ENCODE measurements at places on chromosomes 3 and 15.
A peak's percentile ranks its signal among the peaks of the same experiment; 100 is the strongest.

DNA sequence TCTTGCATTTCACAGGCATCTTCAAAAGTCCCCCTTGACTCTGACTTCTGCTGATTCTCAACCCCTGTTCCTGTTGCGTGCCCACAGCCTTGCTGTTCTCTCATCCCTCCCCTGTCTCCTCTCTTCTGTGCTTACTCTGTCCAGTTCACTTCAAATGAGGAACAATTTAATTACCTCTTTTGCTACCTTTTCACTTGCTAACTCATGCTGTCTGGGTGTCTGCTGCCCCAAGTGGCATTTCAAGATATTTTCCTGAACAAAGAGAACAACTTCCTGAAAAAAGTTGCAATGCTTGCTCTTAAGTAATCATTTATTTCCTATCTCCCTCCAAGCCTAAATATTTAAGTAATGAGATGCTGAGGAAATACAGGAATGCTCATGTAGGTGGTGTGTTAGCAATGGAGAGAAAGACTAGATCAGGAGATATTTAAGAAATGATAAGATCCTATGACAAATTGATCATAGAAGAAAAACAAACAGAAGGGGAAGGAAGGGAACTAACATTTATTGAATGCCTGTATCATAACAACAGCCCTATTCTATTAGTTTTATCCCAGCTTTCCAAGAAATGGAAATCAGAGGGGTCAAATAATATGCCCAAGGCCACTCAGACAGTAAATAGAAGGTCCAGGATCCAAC is 42.2 kb downstream of the SV2B start:
- DNase-seq, result peak; percentile 78

DNA sequence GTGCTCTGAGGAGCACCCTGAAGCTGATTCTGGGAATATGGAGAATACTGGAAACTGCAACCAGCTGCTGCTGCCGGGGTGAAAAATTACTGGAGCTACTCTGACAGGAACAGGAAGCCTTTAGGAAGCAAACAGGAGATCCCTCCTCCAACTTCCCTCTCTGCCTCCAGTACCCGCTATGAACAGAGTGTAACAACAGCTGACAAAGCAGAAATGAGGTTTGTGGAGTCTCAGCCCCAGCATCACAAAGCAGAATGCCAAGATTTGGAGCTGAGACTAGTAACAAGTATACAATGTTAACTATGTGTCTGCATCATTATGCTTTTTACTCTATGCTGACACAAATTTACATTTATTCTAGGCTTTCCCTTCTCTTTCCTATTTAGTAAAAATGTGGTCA is 22.7 kb upstream of the PIAS1 start:
- peak; percentile 12 for DNase-seq

DNA sequence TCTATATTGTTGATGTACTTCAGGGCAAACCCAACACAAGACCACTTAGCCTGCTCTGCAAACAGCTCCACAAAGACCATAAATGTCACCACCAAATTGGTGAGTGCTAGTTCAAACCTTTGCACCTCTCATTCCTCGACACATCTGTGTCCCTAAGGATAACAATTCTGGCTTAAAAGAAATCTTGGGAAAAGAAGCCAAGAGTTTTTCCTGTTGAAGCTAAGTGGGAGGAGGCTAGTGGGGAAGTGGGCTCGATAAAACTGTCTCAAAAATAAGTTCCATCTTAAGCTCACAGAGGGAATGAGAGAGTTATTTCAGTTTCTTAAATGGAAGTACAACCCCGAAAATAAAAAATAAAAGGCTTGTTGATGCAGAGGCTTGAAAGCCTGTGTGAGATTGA is 40.4 kb upstream of the PRICKLE2 start:
- DNase-seq, result no peak

- DNase-seq, result no peak
These were observed 531.9 kb downstream of the AGBL1 start for GRCh38 chr15:86611417-86612040.

- no peak for DNase-seq
These were observed 413.7 kb downstream of the PDCD6IP start for GRCh38 chr3:34212175-34212574.

DNA sequence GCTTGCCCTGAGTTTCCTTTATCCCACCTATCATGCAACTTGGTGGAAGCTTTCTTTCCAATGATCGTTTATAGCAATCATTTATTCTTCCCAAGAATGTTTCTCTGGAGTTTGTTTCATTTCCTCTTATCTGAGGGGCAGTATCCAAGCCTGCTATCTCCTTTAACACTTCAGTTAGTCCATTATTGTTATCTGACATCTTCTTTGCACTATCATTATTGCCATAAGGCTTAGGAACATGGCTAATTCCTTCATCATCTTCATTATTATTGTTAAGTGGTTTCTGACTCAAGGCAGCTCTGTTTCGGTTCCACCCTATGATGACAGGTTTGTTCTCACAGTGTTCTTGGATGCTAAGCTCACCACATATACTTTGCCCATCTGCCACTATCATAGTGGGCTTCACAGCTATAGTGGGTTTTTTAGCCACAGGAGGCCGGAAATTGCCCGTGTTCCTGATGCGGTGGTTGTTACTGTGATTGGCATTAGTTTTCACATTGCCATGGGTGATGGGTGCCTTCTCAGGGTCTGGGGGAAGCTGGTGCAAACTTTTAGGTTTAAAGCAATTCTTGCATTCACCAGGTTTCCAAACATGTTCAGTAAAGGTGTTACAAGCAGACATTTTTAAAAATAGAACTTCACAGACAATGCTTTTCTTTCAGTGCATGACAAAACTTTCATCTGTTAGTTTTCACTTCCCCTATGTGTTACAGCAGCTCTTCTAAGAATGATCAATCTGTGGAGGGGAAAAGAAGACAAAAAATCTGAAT is 110.6 kb upstream of the TSPAN3 start:
- no peak for DNase-seq

DNA sequence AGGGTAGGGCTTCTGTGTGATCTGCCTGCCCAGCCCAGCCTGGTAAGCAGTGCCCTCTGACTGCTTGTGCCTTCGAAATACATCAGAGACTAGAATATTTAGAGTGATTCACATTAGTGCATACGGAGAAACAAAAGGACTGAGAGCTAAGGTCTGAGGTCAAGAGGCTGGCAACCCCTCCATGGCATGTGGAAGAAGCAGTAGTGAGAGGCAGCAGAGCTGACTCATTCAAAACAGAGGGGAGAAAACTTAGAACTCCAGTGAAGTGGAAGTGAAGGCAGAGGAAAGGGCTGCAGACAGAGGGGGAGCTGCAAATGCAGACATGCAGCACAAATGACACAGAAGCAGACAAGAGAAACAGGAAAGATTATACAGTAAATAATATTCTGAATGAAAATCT is 61.6 kb downstream of the ULK4 start:
- peak; percentile 16 for DNase-seq

DNA sequence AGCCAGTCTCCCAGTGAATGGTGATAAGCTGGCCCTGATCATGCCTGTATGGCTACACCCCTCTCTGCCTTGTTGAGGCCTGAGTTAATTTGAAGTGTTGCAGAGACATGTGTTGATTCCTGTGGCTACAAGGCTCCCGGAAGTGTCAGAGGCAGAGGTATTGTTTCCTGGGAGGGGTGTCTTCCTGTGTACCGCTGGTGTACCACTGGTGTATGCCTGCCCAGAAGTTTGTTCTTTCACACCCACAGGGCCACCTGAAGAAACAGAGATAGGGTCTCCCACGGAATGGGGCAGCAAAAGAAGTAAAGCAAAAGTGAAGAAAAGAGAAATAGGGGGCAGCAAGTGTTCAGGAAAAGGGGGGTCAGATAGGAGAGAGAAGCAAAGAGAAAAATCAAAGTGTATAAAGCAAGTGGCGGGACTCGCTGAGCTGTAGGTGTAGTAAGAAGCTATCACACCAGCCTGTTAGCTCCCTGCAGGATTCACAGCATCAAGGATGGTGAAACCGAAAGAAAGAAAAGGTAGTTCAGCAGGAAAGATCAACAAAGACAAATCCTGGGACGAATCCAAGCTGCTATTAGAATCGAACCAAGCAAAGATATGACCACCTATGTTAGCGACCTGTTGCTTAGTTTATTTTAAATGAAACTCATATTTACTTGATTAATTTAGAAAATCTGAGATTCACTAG is 36.6 kb upstream of the CD47 start:
- DNase-seq, result no peak

DNA sequence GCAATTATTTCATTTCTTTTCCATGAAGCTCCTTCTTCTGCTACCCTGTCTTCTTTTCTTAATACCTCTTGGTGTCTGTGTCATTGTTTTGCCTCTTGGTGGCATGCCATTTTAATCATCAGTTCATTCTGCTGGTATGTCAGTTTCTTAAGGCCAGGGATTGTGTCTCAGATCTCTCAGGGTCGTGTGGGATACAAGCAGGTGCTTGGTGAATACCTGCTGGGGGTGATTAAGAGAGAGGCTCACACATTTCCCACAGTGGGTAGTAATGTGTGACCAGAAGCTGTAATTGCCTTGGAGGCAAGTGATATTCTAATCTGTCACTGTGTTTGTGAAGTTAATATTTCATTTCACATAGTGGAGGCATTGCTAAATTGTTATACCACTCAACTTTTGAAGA is 361.4 kb upstream of the TRIM42 start:
- DNase-seq, result no peak

- peak; percentile 16 for DNase-seq
These were observed 7.3 kb downstream of the RFT1 start for GRCh38 chr3:53122933-53123305.

DNA sequence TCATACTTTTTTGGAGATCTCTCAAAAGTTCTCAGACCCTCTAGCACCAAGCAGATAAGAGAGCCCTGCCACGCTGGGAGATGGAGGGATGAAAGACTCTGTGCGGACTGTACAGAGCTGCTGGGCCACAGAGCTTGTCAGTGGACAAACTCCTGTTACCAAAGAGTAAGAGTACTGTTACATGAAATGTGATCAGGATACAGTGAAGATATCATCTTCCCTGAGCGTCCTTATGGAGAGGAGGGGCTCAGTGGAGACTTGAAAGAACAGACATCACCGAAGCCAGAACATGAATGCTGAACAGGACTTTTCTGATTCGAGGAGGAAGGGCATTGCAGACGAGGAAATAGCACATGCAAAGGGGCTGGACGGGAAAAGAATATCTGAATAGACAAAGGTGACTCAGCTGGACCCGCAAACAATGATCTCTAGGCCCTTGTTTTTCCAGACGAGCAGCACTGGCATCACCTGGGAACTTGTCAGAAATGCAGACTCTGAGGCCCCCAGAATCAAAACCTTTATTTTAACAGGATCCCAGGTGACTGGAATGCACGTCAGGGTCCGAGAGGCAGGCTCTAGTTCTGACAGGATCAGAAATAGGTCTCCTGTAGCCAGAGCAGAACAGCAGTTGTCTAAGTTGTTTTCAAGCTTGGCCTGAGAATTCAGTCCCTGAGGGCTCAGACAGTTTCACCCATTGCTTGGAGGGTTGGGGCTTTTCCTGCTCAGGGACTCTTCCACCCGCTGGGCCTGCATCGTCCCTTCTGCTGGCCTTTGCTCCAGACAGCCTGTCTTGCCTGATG is 277.9 kb downstream of the RPLP1 start:
- DNase-seq, result no peak

DNA sequence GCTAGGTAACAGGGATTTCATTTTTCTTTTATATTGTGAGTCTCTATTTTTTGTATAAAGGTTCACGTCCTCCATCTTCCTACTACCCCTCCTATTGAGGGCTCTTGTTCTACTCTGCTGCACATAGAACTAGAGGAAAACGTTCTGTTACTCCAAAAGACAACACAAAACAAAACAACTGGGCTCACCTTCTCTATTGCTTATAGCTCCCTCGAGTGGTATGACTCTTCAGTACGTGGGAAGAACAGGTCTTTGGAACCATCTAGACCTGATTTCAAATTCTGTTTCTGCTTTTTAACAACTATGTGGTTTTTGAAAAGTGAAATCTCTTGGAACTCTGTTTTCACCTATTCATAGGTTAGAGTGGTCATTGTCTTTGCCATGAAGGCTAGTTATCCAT is 515.3 kb downstream of the SOX2 start:
- no peak for DNase-seq

GRCh38 chr15:29864501-29864900 is 42.2 kb upstream of the TJP1 start:
- no peak for DNase-seq

DNA sequence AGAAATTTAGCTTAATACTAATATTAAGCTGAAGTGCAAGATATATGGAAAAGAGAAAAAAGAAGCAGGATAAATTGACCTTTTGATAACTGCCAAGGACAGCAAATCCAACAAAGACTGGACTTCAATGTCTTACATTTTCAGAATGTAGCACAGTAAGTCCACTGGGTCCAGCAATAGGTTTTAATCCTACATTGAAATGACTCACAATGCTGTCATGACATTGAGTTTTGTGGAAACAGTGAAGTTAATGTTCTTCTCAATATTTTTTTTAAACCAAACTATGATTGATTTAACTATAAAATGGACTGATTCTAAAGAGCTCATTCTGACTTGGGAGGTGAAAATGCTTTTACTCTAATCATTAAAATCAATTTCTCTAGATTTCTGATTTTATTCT is 166.6 kb upstream of the ZNF717 start:
- DNase-seq, result no peak

DNA sequence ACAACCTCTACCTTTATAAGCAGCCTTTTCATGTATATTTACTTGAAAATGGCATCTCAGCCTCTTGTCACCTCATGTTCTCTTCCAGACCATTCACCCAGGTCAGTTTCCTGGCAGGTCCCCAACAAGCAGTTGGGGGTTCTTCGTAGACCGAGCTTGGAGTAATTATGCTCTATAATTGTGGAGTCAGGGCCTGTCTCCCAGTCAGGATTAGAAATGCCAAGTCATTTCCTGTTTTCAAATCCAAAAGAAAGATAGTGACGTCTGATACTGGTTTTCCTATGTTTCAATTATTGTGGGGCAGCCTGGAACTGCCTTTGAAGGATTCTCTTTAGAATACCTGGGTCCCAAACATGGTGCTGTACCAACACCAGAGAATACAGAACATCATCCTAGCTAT is 430.6 kb downstream of the MECOM start:
- peak; percentile 1 for DNase-seq

DNA sequence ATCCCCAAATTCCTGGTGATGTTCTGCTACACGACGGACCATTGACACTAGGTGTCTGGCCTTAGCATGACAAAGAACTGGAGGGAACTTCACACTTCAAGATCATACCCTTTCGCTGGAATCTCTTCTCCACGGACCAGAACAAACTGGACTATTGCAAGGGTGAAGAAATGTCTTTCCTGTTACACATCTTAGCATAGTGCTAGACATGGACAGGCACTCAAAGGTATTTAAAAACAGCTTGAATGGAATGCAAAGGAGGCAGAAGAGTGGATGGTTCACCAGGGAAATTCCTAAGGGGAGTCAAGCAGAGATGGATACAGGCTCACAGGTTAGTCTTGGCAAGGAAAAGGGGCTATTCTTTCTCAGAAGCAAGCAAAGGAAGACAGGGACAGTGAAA is 33.5 kb upstream of the PDZRN3 start:
- DNase-seq, result no peak

Data from OCI-M1 (cell line).